ENCODE measurements at places on chromosomes 4 and X.
A peak's percentile ranks its signal among the peaks of the same experiment; 100 is the strongest.

DNA sequence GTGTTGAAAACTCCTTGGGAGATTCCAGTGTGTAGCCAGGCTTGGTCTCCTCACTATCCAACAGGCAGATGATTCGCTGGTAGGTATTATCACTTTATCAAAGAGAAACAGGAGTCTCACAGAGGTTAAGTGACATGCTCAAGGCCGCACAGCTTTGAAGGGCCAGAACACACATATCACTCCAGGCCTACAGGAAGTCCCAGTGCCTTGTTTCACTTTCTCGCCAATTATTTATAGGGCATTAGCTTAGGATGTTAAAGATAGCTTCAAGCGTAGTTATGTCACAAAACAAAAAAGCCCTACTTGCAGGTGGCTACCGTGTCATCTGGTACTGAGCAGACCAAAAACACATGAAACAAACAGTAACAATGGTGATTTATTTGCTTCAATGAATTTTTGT is 13.2 kb downstream of the ATP8A1 start:
- DNase-seq, result no peak

- no peak for DNase-seq
Measured at GRCh38 chr4:152065545-152065944, 304.7 kb upstream of the GATB start.

DNA sequence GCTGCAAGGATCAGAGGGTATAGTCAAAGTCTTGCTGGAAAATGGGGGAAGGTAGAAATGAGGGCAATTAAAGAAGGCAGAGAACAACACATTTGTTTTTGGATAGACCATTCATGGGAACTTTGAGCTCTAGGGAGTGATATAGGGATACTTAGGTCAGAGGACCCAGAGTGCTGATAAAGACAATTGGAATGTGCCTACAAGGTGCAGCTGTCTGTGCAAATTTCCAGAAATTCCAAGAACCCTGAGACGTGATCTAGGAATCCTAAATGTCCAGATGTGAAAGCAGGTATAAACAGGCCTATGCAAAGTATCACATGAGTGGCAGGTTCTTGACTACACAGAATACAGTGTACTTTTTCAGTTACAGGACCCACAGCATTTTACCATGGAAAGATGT is 24.2 kb downstream of the FNIP2 start:
- DNase-seq, result no peak

DNA sequence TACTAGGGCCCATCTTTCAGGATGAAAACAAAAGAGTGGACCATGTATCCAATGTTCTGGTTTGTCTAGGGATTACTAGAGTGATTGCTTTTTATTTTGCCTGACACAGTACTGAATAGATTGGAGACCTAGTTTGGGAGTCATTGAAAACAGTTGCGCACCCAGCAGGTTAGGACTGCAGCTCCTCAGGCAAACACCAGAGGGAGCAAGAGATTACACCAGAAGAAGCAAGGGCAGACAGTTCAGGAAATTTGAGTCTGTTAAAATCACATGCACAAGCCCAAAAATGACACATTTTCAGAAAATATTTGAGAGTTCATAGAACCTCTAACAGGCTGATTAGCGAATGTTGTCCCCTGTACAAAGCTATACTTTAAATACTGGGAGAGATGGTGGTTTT is 55.6 kb downstream of the CYLC1 start:
- peak; percentile 0 for DNase-seq

- no peak for DNase-seq
Measured at GRCh38 chr4:158588777-158589176, 67.1 kb downstream of the RXFP1 start.

- DNase-seq, result no peak
Measured at GRCh38 chr4:171186700-171187099, 626.5 kb upstream of the GALNTL6 start.

DNA sequence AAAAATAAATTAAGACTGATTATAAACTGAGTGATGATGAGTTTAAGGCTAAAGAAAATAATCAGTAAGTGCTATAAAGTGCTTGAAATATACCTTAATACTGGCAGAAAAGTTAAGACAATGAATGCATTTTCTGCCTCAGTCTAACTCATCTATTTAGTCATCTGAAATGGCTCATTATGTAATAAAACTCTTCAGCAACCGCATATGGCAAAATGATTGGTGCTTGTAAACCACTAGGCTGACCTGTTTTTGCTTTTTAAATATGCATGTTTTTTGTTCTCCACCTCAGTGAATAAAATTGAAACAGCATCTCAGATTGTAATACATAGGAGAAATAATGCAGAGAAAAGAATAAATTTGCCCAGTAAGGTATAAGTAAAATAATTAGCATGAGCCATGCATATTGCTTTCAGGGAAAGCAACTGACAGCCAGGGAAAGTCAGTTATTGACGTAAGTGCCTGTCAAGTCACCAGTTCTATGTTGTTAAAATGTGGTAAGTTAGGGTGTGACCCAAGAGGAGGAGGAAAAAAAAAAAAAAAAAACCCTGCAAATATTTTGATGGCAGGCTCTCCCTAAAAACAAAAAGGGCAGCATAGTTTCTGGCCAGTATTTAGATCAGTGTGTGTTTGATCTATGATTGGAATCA is 167.5 kb downstream of the PALLD start:
- no peak for DNase-seq

- no peak for DNase-seq
Measured at GRCh38 chr4:140097572-140097971, 56.4 kb downstream of the MAML3 start.

DNA sequence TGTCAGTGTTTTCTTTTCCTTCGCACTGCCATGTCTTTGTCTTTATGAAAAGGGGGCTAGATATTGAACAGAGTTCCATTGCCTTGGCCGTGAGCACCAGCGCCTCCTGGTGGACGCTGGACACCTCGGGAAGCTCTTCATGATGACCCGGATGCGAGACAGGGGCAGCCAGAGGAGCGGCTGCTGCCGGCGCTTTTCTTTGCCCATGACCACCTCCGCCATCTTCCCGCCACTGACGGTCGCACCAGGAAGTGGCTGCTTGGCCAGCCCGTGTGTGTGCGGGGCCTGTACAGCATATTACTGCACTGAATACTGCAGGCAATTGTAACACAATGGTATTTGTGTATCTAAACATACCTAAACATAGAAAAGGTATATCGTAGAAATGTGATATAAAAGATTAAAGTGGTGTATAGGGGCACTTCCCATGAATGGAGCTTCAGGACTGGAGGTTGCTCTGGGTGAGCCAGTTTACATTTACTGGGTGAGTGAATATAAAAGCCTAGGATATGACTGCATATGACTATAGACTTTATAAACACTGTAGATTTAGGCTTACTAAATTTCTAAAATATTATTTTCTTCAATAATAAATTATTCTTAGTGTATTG is 15.8 kb upstream of the GRIA2 start:
- no peak for DNase-seq

DNA sequence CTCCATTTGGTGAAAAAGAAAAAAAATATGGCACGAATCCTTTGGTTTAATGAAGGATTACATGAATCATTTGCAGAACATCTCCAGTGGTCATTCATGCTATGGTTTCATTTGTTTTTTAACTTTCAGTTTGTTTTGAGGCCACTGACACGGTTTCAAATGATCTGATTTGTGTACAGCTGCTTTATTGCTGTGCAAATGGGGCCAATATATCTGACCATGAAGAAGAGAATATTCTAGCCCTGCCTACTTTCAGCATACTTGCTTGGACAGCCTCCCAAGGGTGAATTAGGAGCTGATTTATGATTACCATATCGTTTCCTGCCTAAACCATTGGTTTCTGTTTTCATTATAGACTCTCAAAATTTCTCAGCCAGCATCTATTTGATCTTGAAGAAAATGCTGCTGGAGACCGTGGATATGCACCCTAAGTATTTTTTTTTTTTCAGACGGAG is 30.7 kb downstream of the SPARCL1 start:
- no peak for DNase-seq

DNA sequence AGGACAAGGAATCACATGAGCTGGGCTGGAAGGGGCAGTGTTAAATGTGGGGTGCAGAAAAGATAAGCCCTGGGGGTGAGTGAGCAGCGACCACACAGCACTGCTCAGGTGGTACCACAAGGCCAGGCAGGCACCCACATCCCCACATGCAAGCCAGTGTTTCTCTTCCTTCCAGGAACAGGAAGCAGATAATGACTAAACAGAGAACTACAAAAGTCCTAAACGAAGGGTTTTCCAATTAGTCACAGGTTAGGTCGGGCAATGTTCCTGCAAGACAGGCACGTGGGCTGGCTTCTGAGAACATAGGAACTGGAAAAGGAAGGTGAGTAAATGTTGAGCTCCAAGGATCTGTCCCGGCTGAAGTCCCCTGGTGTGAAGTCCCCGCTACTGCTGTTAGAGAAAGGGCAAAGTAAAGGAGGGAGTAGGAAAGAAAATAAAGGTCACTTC is 19.5 kb downstream of the RELL1 start:
- DNase-seq, result no peak

GRCh38 chrX:48580662-48581061 is 6.4 kb downstream of the RBM3 start:
- no peak for DNase-seq

DNA sequence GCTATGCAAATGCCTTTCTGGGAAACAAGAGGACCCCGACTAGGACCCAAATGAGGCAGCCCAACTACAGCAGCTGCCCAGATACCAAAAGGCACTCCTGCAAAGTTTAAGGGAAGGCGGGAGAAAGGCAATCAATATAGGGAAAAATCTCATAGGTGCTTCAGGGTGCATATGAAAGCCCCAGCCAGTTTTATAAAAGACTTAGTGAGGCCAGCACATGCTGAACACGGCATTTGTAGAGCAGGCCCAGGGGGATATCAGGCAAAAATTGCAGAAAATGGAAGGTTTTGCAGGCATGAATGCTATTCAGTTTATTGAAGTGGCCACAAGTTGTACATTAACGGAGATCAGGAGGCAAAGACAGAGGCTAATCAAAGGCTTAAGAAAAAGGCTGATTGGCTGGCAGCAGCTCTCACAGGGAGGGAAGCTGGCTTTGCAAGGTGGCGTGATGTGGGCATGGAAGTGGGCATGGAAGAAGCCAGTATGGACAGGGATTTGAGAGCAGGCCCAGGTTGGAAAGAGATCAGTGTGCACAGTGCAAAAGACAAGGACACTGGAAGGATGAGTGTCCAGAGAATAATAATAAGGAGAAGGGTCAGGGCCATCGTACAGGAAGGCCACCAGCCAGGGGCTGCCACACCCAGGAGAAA is 37.7 kb upstream of the UGT2B7 start:
- DNase-seq, result no peak

Data from KG1 (cell line).